ENCODE measurements at places on chromosomes 16 and 17. TPM values are rescaled to one million over a fixed set of nuclear protein-coding genes. Genes with fewer than 3 reads are reported as not detected.

The OR3A2 gene
- polyA plus RNA-seq, result 0.36 TPM

The TSPAN10 gene
- polyA plus RNA-seq, result 7.5 TPM

The PDPR gene
- polyA plus RNA-seq, result 45.7 TPM

The KRT20 gene
- polyA plus RNA-seq, result not detected

The TMEM238L gene
- not detected for polyA plus RNA-seq

The SPECC1 gene
- 5.4 TPM for polyA plus RNA-seq

The KRT34 gene
- polyA plus RNA-seq, result not detected

- DNase-seq, result no peak
Observed at GRCh38 chr16:2469399-2470233, 1.5 kb upstream of the NTN3 start.

- DNase-seq, result no peak
Observed at GRCh38 chr17:21299981-21300600, 15.6 kb downstream of the MAP2K3 start.

- DNase-seq, result no peak
Observed at GRCh38 chr16:14111713-14112538, 40.8 kb downstream of the MRTFB start.

GRCh38 chr16:30623536-30624283 is 13.5 kb upstream of the ZNF689 start:
- DNase-seq, result no peak

DNA sequence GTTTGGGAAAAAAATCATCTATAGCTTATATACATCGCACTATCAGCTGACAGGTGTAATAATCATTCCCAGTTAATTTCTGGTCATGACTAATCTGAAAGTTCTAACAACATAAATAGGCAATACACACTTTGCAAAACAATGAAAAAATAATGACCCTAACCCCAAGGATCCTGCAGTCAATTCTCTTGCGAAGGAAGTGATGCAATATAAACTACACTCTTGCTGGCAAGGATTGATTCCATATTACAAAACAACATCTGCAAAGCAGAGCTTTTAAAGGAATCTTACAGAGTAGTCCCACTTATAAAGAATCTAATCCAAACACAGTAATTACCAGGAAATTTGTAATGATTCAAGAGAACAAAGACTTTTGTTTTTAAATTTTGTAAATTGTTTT is 73.4 kb downstream of the MYO1D start:
- peak; percentile 45 for DNase-seq

GRCh38 chr17:60916043-60916442 is 238.4 kb downstream of the BCAS3 start:
- DNase-seq, result no peak

GRCh38 chr17:11493936-11494335 is 104.3 kb upstream of the DNAH9 start:
- no peak for DNase-seq

DNA sequence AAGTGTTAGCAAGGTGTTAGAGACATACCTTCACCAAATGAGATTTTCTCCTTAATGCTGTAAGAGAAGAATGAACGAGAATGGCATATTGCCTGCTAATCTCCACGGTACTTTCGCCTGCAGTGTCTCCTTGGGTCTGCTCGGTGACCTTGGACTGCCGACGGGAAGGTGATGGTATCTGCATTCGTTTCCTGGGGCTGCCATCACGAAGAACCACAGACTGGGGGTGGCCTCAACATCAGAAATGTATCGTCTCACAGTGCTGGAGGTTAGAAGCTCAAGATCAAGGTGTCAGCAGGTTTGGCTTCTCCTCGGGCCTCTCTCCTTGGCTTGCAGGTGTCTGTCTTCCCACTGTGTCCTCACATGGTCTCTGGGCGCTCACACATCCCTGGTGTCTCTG is 86.3 kb upstream of the TNRC6C start:
- DNase-seq, result no peak

DNA sequence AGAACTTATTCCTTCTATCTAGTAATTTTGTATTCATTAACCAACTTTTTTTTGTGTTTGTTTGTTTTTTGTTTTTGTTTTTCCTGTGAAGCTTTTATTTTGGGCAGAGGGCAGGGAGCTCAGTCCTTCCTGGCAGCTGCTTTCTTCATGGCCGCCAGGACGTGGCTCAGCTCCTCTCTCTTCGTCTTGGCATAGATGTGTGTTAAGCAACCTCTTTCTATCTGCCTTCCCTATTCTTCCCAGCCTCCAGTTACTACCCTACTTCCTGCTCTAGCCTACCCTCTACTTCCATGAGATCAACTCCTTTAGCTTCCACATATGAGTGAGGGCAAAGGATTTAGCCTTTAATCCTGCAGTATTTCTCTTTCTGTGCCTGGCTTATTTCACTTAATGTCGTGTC is 8.2 kb upstream of the BRD7 start:
- no peak for DNase-seq

DNA sequence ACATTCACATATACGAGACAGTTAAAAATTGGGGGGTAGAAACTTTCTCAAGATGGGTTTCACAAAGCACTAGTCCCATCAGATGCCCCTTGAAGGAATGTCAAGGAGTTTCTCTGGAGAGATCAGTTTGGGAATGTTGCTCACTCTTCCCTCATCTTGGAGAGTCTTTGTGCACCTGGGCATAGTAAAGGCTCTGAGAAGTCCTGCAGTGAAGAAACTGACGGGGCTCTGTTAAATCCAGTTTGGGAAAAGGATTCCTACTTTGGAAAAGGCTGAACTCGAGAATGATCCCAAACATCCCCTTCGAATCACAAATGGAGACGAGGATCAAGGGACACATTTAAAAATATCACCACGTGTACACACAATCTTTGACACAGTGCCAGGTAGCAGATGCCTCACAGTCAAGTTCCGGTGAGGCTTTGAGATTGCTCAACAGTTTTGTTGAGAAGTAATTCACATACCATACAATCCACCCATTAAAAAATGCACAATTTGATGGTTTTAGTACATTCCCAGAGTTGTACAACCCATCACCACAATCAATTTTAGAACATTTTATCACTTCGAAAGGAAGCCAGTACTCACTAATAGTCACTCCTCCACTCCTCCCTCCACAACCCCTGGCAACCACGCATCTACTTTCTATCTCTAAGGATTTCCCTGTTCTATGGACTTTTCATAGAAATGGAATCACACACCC is 203.4 kb upstream of the FOXF1 start:
- DNase-seq, result no peak

DNA sequence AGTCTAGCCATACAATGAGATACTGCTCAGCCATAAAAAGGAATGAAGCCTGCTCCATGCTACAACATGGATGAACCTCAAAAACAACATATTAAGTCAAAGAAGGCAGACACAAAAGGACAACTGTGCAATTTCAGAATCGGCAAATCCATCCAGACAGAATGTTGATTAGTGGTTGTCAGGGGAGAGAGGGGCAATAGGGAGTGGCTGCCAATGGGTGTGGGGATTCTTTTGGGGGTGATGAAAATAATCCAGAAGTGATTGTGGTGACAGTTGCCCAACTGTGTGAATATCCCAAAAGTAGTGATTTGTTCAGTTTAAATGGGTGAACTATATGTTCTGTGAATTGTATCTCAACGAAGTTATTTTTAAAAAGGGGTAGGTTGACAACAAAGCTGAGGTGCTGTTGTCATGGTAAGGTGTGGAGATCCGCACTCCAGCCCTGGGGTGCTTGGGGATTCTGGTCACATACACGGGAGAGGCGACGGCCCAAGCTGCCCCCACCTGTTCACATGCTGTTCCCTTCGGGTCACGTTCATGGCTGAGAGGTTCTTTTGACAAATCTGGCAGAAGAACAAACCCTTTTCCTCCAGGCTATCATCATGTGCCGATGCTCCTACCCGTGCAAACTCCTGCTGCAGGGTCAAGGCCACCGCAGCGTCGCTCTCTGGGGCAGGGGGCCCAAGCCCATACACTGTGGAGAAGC is 9.6 kb downstream of the SLX4 start:
- no peak for DNase-seq

- no peak for DNase-seq
Observed at GRCh38 chr17:43655693-43656255, 5.9 kb downstream of the MEOX1 start.

- peak; percentile 17 for DNase-seq
Observed at GRCh38 chr16:77335652-77336234, 99.1 kb downstream of the ADAMTS18 start.

DNA sequence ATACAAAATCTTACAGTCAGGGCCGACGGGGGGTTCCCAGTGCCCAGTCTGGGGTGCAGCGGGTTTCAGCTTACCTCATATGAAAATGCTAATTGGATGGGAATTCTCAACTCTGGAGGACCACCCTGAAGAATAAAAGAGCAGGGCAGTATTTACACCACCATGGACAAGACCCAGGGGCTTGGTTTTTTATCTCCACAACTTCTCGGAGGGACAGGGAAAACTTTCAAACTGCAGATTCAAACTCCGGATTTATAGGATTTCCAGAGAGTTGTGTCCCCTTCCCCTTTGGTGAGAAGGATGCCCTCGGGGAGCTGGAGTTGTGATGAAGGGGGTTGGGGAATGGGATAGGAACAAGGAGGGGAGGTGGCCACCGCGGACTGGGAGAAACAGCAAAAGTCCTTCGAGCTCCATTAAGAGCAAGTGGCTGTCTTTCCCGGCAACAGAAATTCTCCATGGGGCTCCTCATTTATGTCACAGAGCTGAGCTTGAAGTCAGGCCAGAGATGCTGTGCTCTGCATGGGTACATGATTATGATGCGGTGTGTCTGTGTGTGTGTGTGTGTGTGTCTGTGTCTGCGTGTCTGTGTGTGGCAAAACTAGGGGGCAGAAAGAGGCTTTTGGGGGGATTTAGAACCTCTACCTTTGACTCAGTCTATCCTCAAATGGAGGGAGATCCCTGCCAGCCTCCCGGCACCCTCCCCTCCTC is 15.7 kb downstream of the FOXL1 start:
- no peak for DNase-seq

- DNase-seq, result peak; percentile 23
Observed at GRCh38 chr17:39927929-39928857, 661 bp downstream of the LRRC3C start.

- no peak for DNase-seq
Observed at GRCh38 chr16:62597875-62598274, 561.6 kb upstream of the CDH8 start.

GRCh38 chr16:81527477-81528178 is 83.0 kb downstream of the CMIP start:
- no peak for DNase-seq

DNA sequence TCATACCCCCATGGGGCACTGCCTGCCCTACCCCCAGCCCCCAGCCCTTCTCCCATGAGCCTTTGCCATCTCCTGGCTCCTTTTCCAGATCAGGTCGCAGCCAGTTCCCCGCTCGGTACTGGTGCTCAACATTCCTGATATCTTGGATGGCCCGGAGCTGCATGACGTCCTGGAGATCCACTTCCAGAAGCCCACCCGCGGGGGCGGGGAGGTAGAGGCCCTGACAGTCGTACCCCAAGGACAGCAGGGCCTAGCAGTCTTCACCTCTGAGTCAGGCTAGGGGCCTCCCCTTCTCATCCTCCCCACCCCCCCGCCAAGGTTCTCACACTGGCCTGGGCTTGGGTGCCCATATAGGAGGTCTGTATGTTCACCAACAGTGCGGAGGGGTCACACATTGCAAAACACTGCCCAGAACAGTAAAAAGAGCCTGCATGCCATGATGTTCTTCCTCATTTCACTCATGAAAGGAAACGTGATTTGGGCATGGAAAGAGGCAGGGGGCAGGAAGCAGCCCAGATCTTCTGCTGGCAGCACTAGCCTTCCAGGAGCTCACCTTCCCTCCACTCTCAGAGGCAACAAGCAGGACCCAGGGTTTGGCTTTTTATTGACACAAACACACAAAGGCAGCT is 7.5 kb downstream of the IFI35 start:
- DNase-seq, result no peak

Measured in right lung (tissue), 10 donors.